Immature natural killer cell (primary cell): ENCODE measurements at places on chromosomes 1 and 21.

GRCh38 chr1:207973898-207974568, 63.1 kb upstream of the CD34 start:
- H3K27ac ChIP-seq, result no peak overlapping the region
- DNase-seq, result no peak
- H3K4me3 ChIP-seq, result no peak overlapping the region

DNA sequence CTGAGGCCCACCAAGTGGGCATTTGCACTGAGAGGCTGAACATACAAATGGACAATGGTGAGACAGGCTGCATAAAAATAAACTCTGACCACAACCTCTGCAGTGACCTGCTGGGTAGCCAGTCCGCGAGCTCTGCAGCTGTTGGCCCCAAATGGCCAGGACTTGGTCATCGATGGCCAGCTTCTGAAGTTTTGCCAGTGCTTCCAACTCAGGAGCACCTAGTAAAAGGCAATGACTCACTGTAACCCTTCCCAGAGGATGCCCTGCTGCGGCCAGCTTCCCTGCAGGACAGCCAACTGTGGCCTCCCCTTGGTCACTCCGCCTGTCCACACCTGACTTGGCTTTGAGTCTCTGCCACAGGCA, 185.4 kb downstream of the DYRK1A start:
- H3K4me3 ChIP-seq, result no peak overlapping the region
- peaks cover 21% of the 10 kb centered on the region for H3K4me1 ChIP-seq
- no peaks in the 10 kb centered on the region for H3K36me3 ChIP-seq
- H3K27me3 ChIP-seq, result peaks cover 13% of the 10 kb centered on the region
- H3K27ac ChIP-seq, result no peak overlapping the region
- DNase-seq, result no peak

- H3K36me3 ChIP-seq, result peaks cover 6% of the 10 kb centered on the region
- no peaks in the 10 kb centered on the region for H3K4me1 ChIP-seq
- peaks cover 11% of the 10 kb centered on the region for H3K27me3 ChIP-seq
- DNase-seq, result no peak
- H3K27ac ChIP-seq, result no peak overlapping the region
These were observed 34.7 kb downstream of the SH3BP5L start for GRCh38 chr1:248791010-248791409.

GRCh38 chr1:47280142-47280541, 33.8 kb downstream of the STIL start:
- H3K27ac ChIP-seq, result no peak overlapping the region
- H3K4me3 ChIP-seq, result no peak overlapping the region
- H3K27me3 ChIP-seq, result no peaks in the 10 kb centered on the region
- no peak for DNase-seq
- peaks cover 4% of the 10 kb centered on the region for H3K36me3 ChIP-seq

- H3K36me3 ChIP-seq, result no peaks in the 10 kb centered on the region
- no peak for DNase-seq
- no peaks in the 10 kb centered on the region for H3K27me3 ChIP-seq
- H3K4me3 ChIP-seq, result no peak overlapping the region
- H3K4me1 ChIP-seq, result peaks cover 22% of the 10 kb centered on the region
- no peak overlapping the region for H3K27ac ChIP-seq
These were observed 262.3 kb downstream of the FAF1 start for GRCh38 chr1:50697440-50698421.

- H3K27ac ChIP-seq, result no peak overlapping the region
- no peaks in the 10 kb centered on the region for H3K4me1 ChIP-seq
- DNase-seq, result no peak
- H3K4me3 ChIP-seq, result no peak overlapping the region
- peaks cover 2% of the 10 kb centered on the region for H3K27me3 ChIP-seq
- no peaks in the 10 kb centered on the region for H3K36me3 ChIP-seq
These were observed 60.3 kb downstream of the CDC42BPA start for GRCh38 chr1:227257964-227258363.

DNA sequence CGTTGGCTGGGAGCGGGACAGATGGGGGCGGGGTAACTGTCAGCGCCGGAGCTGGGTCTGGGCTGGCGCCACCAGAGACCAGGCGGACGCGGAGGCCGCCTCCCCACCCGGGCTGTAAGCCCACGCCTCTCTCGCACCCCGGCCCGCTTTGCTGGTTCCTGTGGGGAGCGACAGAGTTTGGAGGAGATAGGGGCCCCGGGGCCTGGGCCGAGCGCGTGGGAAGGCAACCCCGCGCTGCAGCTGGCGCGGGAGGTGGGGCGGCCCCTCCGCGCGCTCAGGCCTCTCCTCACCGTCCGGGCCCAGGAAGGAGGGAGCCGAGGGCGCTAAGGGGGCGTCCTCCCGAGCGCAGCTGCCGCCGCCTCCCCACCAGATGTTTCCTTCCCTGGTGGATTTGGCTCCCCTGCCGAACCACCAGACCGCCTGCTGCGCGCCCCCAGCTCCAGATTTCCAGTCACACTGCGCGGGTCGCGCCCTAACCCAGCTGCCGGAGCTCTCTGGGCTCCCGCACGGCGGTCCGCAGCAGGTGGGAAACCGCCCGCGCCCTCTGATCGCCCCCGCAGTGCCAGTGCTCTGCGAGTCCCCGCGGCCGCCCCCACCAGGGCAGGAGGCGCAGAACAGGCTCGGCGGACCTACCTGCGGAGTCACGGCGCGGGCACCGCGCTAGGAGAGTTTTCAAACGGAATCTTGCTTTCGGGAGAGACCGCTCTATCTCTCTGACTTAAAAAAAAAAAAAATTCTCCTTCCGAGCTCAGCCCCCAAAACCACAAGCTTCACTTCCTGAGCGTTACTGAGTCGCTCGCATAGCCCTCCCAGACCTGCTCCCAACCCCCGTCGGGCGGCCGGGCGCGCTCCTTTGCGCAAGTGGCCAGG, 1.1 kb downstream of the GFI1 start:
- H3K27me3 ChIP-seq, result peaks cover 13% of the 10 kb centered on the region
- peaks cover 25% of the 10 kb centered on the region for H3K4me1 ChIP-seq
- peak; percentile 77 for DNase-seq
- peak overlapping the region; percentile 97 for H3K4me3 ChIP-seq
- H3K27ac ChIP-seq, result peak overlapping the region; percentile 95
- peaks cover 6% of the 10 kb centered on the region for H3K36me3 ChIP-seq

DNA sequence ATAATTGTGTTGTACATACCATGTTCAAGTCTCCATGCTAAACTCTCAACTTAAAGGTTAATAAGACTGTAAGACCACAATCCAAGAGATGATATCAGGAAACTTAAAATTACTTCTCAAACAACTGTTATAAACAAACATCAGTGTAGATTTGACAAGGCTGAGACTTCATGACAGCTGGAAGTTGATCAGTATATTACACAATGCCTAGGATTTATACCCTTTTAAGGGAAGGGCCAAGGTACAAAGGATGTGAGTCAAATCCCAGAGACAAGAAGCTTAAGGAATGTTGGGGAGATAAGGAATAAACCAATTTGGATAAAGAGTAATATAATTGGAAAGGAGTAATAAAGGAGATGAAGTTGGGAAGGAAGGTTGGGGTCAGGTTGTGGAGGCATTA, 98.8 kb downstream of the LBR start:
- H3K4me3 ChIP-seq, result no peak overlapping the region
- DNase-seq, result no peak
- H3K4me1 ChIP-seq, result no peaks in the 10 kb centered on the region
- H3K27ac ChIP-seq, result no peak overlapping the region

DNA sequence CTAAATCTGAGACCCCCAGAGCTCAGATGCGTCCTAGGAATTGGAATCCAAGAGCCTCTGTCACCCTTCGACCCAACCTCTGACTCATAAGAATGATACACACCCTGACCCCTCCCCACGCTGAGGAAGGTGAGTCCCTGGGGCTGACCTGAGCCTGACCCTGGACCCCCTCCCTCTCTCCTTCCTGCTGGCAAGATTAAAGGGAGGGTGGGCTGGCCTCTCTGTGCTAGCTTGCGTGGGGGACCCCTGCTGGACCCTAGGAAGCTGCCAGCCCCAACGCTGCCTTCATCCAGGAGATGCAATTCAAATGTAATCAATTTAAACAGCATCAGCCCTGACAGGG, 627 bp downstream of the PLEKHA6 start:
- peaks cover 2% of the 10 kb centered on the region for H3K27me3 ChIP-seq
- H3K4me1 ChIP-seq, result peaks cover 11% of the 10 kb centered on the region
- no peak overlapping the region for H3K4me3 ChIP-seq
- no peak overlapping the region for H3K27ac ChIP-seq
- H3K36me3 ChIP-seq, result no peaks in the 10 kb centered on the region

- DNase-seq, result no peak
- H3K36me3 ChIP-seq, result no peaks in the 10 kb centered on the region
- no peak overlapping the region for H3K4me3 ChIP-seq
- H3K27ac ChIP-seq, result no peak overlapping the region
These were observed 4.6 kb downstream of the JUN start for GRCh38 chr1:58779059-58779754.

DNA sequence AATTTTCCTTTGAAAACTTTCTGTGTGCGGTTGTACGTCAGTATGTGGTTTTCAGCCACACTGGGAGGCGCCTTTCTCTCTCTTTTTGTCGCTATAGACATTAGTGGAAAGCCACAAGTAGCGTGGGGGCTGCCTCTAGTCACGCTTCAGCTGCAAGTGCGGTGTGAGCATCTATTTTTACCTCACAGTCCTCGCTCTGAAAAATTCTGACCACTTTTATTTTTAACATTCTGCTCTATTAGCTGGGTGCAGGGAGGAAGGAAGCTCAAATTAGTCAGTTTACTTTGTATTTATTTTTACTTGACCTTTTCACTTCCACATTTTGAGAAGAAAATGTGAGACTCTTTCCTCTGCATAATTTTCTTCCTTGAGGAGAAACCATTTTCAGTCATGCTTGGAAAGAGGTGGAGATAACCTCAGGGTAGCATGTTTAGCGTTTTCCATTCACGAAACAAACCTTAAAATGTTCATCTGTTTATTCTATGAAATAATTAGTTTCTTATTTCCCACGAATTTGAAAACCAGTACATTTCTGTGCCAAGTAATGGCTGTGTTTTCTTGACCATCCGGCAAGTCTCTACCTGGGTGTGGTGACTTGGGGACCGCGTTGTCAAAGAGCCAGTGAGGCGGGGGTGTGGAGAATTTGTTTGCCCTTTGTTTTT, 35.6 kb downstream of the ADARB1 start:
- H3K27ac ChIP-seq, result peak overlapping the region; percentile 80
- no peaks in the 10 kb centered on the region for H3K27me3 ChIP-seq
- peaks cover 36% of the 10 kb centered on the region for H3K4me1 ChIP-seq
- H3K36me3 ChIP-seq, result no peaks in the 10 kb centered on the region

GRCh38 chr1:155081472-155082300, 3.0 kb downstream of the EFNA3 start:
- no peak for DNase-seq
- no peak overlapping the region for H3K27ac ChIP-seq
- H3K36me3 ChIP-seq, result no peaks in the 10 kb centered on the region
- H3K4me3 ChIP-seq, result peak overlapping the region; percentile 64
- H3K27me3 ChIP-seq, result peaks cover 22% of the 10 kb centered on the region

DNA sequence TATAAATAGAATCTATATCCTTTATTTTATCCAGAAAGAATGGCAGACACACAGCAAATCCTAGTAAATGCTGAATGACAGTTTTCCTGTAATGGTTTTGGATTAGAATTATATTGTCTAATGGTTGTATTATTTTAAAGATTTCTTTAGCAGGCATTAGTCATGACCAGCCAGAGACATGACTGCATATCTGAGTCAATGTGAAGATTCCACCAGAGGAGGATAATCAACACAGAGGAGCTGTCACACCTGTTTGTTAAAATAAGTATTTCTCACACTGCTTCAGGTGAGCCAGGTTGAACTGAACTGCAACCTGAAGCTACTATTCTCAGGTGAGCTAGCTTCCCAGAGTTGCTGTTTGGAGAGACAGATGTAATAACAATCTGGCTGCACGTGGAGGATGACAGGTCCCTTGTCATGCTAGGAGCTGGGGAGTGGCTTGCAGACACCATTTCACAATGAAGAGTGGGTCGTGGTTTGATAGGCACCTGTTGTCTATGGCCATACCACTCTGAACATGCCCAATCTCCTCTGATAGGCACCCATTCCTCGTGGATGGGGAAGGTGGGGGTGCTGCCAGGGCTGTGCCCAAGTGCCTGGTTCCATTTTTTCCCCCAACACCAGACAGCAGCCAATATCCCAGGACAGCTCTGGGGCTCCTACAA, 94.3 kb downstream of the KCNJ6 start:
- DNase-seq, result no peak
- no peaks in the 10 kb centered on the region for H3K36me3 ChIP-seq
- H3K27ac ChIP-seq, result no peak overlapping the region
- H3K4me3 ChIP-seq, result no peak overlapping the region
- peaks cover 7% of the 10 kb centered on the region for H3K27me3 ChIP-seq

GRCh38 chr1:6601923-6602668, 573 bp downstream of the KLHL21 start:
- peaks cover 19% of the 10 kb centered on the region for H3K27me3 ChIP-seq
- peak overlapping the region; percentile 85 for H3K4me3 ChIP-seq
- no peaks in the 10 kb centered on the region for H3K36me3 ChIP-seq
- peak overlapping the region; percentile 62 for H3K27ac ChIP-seq
- H3K4me1 ChIP-seq, result peaks cover 39% of the 10 kb centered on the region

DNA sequence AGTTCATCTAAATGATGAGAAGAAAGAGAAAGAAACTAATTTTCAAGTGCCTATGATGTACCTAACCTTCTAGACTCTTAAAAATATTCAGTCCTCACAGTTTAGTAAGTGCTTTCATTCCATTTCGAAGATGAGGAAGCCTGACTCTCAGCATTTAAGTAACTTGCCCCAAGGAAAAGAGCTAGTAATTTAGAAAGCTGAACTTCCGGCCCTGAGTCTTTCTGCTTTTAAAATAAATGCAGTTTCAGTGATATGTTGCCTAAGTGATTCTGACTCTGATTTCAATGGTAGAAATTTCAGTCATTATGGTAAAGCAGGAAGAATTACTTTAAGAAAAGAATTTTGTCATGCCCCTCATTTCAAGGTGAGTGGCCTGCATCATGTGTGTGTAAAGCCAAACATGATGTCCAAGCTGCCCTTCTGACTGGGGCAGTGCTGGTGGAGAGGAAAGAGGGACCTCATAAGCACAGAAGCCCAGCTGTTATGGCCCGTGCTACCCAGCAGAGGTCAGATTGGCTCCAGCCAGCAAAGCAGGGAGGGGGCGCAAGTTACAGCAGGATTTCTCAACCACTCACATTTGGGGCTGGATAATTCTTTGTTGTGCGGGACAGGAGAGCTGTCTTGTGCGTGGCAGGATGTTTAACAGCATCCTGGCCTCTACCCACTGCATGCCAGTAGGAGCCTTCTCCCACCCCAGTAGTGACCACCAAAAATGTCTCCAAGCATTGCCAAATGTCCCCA, 10.7 kb downstream of the ATP1A4 start:
- peaks cover 10% of the 10 kb centered on the region for H3K4me1 ChIP-seq
- DNase-seq, result no peak
- peaks cover 10% of the 10 kb centered on the region for H3K27me3 ChIP-seq
- no peaks in the 10 kb centered on the region for H3K36me3 ChIP-seq

- H3K36me3 ChIP-seq, result no peaks in the 10 kb centered on the region
- H3K27me3 ChIP-seq, result no peaks in the 10 kb centered on the region
- H3K4me3 ChIP-seq, result no peak overlapping the region
- H3K4me1 ChIP-seq, result peaks cover 8% of the 10 kb centered on the region
- no peak for DNase-seq
These were observed 3.0 kb downstream of the FCAMR start for GRCh38 chr1:206967096-206967849.

DNA sequence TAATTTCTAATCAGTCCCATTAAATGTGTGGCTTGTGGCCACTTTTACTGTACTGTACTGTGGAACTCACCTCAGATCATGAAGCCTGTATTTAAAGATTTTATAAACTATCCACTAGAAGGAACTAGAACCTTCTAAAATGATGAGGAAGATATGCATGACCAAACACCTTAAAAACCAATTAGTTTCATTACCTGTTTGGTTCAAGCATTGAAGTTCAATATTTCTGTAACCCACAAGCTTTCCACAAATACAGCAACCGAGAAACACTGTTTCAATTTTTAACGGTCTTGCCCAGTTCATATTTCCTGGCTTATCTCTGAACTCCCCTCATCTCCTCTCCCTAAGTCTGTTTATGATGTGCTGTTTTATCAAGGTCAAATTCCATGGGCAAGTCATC, 264.3 kb upstream of the PLD5 start:
- H3K4me3 ChIP-seq, result no peak overlapping the region
- H3K36me3 ChIP-seq, result no peaks in the 10 kb centered on the region
- DNase-seq, result no peak
- H3K27ac ChIP-seq, result no peak overlapping the region
- H3K4me1 ChIP-seq, result no peaks in the 10 kb centered on the region
